ENCODE measurements at places on chromosomes 2 and 18. TPM values are rescaled to one million over a fixed set of nuclear protein-coding genes. Genes with fewer than 3 reads are reported as not detected.

DNA sequence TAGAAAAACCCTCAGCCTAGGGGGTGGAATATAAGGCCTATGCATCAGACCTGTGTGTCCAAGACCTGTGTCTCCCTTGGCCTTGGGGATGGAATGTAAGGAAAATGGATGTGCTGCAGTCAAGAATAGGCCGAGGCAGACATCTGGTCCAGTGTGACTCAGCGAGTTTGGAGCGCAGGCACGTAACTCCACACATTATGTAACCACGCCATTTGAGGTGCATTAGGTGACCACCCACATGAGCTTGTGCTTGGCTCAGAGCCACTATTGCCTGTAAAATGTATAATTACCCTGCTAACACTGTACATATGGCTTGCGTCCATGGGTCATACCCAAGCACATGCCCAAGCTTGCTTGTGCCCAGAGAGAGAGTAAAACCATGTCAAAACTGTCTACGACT lies 580.9 kb upstream of the HNMT start:
- no peak overlapping the region for H3K4me3 ChIP-seq
- no peaks in the 10 kb centered on the region for H3K4me1 ChIP-seq
- H3K27ac ChIP-seq = no peak overlapping the region
- no peaks in the 10 kb centered on the region for H3K36me3 ChIP-seq
- DNase-seq = no peak

Gene TMEM169
- 0.26 TPM for total RNA-seq

Gene KHK
- total RNA-seq = 1.3 TPM

GRCh38 chr2:237238249-237238648 lies 152.6 kb downstream of the COPS8 start:
- no peaks in the 10 kb centered on the region for H3K27me3 ChIP-seq
- DNase-seq = no peak
- peaks cover 18% of the 10 kb centered on the region for H3K4me1 ChIP-seq
- H3K36me3 ChIP-seq = no peaks in the 10 kb centered on the region
- H3K4me3 ChIP-seq = no peak overlapping the region
- H3K27ac ChIP-seq = no peak overlapping the region

Gene AAMP
- total RNA-seq = 110 TPM

DNA sequence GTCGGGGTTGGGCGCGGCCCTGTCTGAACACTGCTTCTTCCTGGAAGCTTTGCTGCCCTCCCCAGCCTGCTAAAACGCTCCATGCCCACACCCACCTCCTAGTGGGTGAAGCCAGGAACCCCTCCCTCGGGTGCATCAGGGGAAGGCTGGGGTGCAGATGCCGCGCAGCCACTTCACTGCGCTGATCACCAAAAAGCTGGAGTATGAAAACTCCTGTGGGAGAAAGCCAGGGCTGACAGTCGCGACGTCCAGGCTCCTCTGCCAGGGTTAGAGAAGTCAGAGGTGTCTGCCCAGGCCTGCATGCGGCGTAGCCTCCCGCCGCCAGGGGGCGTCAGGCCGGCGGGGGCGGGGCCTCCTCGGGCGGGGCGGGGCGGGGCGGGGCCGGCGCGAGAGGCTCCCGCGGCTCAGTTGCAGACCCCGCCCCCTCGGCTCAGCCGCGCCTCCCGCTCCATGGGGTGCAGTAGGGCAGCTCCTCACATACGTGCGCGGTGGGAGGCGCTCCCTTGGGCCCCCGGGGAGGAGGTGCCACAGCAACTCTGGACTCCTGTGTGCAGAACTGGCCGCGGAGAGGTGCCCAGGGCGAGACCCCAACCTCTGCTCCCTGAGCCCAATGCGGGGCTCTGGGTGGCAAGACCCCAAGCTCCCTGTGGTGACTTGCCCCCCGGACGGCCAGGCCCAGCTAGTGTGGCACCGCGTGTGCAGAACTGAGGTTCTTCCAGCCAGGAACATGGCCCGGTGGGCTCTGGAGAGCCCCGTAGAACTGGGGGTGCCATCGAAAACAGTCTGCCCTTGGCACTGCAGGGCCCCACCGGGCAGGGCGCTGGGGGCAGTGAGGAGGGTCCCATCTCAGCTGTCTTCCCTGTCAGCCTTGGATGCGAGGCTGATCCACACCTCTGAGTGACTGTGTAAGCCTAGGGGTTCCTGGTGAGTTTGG lies 1.8 kb upstream of the RNPEPL1 start:
- DNase-seq = peak; percentile 75
- H3K27ac ChIP-seq = peak overlapping the region; percentile 27
- no peaks in the 10 kb centered on the region for H3K36me3 ChIP-seq
- peaks cover 24% of the 10 kb centered on the region for H3K4me1 ChIP-seq
- H3K4me3 ChIP-seq = peak overlapping the region; percentile 23

DNA sequence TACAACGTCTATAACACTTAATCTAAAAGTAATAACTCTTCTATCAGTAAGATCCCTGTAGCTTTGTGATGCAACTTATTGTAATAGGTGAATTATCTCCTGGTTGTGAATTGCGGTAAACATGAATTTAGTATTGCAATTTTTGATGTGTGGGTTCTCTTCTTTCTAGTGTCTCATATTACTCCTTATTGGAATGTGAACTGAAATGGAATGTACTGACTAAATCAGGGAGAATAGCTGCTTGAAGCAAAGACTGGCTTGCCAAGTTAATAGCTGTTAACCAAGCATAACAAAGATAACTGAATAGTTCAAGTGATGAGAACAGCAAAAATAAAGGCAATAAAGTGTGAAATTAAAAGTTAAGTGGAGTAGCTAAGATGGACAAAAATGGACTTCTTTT lies 60.5 kb upstream of the TFPI start:
- H3K4me3 ChIP-seq = no peak overlapping the region
- H3K27ac ChIP-seq = no peak overlapping the region
- H3K27me3 ChIP-seq = no peaks in the 10 kb centered on the region
- peak; percentile 60 for DNase-seq

DNA sequence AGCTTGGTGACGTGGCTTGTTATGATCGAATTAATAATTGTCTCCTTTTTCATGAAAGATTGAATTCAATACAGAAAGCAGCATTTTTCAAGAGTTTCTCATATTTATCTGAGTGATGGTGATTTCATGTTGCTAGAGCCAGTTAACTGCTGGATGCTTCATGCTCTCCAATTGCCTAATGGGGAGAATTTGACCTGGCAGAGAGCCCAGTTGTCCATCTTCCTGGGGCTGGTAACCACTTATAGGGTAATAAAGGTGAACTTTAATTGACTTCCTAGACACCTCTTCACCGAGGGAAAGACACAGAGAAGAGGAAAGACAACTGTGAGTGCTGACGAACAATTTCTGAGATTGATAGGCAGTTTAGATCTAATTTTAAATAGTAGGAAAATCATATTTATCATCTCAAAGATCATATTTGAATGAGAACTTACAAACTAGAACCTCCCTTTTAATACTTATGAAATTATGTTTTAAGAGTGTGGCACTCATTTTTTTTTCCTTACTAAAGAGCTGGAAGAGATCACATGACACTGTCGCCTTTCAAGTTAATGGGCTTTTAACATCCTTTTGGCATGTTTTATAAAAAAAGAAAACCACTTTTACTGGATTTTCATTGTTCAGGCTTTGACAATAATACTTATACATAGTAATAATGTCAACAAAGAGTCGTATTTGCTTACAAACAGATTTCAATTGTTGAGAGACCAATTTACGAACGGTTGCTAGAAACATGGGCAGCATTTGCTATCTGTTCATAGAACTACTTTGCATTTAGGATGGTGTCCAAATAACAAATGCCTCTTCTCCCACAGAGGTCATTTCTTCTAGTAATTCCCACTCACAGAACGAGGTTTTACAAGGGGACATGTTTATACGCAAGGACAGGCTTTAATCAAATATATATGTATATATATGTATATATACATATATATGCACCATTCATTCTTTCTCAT lies 153.3 kb downstream of the RAPGEF4 start:
- no peaks in the 10 kb centered on the region for H3K4me1 ChIP-seq
- no peak overlapping the region for H3K4me3 ChIP-seq
- H3K36me3 ChIP-seq = no peaks in the 10 kb centered on the region

Gene GATA6
- total RNA-seq = 10.0 TPM

All from fibroblast of lung (primary cell).